Stimulated activated CD8-positive, alpha-beta memory T cell treated with anti-CD3 and anti-CD28 coated beads, Interleukin-7, amount 100 ng/mL, for 1 hour (primary cell): ENCODE measurements at places on chromosomes 1 and 21.

- no peak for DNase-seq
Measured at GRCh38 chr1:16026723-16027484, 5.1 kb downstream of the CLCNKA start.

DNA sequence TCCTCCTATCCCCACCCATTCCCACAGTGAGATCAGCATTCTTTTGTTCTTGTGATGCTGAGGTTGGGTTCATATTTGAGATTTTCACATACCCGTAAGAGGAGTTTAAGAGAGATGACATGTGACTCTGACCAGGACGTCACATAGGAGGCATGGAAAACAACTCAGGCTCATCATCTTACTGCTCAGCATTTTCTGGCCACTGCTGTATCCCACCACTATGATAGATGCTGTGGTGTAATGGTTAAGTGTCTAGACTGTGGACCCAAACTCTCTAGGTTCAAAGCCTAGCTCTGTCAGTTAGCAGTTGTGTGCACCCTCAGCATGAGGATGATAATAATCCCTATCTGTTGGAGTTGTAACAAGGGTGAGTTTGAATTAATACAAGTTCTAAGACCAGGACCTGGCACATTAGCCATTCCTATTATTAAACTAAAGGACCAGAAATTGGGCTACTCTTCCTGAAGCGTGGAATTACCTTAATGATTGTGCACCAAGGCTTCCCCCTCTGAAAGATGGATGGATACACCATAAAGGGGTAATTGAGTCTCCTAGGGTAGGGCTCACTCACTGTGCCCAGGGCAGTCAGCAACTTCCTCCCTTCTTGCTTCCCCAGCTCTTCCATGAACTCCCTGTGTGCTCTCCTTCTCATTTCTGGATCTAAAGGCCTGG lies 40.9 kb downstream of the LGR6 start:
- no peak for DNase-seq

- no peak for DNase-seq
Measured at GRCh38 chr1:198939286-198939685, 300.4 kb downstream of the PTPRC start.

- no peak for DNase-seq
Measured at GRCh38 chr1:97063532-97063931, 341.9 kb downstream of the PTBP2 start.

- DNase-seq = no peak
Measured at GRCh38 chr21:17848228-17848627, 29.1 kb upstream of the C21orf91 start.

DNA sequence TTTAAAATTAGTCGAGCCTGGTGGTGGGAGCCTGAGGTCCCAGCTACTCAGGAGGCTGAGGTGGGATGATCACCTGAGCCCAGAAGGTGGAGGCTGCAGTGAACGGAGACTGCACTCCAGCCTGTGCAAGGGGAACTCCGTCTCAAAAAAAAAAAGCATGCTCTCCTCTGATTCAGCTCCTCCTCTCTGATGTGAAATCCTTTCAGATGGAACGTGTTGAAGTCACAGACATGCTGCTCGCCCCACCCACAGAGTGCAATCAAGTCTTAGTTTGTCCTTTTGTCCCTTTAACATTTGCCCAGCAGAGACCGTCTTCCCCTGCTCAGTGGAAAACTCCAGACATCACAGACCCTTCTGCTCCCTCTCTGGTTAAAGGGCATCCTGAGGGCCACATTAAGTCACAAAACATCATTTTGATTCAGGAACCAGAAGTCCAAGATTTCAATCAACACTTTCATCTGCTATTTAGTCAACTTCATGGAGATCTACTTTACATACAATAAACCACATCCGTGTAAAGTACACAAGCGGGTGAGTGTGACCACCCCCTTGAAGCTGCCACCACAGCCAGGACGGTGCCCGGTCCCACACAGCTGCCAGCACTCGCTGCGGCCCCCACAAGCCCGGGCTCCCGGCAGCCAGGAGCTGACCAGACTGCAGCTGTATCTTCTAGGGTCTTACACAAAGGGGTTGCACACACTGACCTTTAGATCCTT lies 18.9 kb upstream of the RNF223 start:
- DNase-seq = no peak

DNA sequence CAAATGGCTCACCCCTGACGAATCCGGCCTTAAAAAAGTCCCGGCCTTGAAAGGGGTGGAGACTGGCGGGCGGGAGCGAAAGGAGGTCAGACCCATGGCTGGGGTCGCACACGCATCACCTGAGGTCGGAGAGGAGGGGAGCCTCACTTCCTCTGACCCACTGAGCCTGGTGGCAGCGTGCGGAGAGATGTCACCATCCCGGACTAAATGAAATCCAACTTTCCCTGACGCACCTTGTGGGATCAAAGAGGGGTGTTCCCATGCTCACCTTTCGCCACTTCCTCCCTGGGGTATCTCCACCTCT lies 709 bp upstream of the SLC41A1 start:
- DNase-seq = no peak

DNA sequence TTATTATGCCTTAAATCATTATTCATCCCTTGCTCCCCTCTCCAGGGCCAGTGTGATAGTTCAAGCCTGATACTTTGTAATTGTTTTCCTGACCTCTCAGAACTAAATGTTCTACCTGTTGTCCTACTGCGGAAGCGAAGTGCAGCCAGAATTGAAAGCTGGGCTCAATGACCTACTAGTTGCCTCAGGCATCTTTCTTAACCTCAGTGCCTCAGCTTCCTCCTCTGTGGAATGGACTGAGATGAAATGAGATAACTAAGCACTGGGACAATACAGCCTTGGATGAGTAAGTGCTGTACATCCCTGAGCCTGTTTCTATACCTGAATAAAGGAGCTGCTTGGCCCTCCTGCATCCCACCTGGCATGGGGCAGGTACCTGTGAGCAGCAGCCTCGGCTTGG lies 26.4 kb downstream of the COL16A1 start:
- DNase-seq = no peak

DNA sequence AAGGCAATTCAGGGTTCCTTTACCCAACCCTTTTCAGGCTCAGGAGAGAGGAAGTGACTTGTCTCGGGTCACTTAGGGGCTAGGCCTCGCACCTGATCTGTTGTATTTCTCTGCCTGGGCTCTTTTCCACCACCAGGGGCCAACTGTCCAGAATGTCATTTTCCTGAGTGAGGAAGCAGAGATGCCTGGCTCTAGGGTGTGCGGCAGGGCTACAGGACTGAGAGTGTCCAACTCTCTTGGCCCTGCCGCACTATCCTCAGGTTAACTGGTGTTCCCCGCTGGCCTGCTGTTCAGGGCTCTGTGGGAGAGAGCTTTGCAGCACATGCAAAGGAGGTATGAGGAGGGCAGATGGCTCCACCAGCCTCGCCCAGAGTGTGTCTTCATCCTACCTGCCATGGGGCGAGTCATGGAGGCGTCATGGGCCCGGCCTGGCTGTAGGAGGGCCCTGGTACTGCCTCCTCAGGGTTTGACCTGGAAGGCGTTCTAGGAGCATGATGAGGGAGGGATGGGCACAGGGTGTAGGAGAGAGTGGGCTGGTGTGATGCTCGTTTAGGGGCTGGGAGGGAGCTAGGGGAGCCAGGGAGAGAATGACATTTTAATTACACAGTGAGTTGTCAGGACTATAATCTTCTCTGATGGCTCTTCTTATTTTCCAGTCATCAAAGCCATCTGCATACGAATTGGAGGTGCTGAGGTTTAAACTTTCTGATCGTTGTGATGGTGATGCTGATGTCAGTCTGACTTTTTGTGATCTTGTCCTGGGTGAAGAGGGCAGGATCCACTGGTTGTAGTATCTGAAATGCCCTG lies 128.3 kb downstream of the NOS1AP start:
- DNase-seq = no peak

DNA sequence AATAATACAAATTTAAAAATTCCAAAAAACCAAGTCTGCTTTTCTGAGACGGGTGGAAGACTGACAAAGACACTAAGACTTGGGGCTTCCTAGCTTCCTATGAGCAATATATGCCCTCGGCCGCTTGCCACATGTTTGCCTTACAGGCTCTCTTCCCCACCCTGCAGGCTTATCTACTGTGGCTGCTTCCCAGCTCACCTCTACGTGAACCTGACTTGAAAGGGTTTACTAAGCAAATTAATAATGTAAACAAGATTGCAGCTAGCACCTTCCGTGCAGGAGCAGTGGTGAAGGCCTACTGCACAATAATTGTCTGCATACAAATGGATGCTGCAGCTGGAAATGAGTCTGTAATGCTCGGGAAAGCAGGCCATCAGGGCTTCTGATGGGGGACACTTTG lies 152.9 kb upstream of the DAB1 start:
- no peak for DNase-seq

- DNase-seq = no peak
Measured at GRCh38 chr21:44892095-44892494, 18.6 kb upstream of the PTTG1IP start.

DNA sequence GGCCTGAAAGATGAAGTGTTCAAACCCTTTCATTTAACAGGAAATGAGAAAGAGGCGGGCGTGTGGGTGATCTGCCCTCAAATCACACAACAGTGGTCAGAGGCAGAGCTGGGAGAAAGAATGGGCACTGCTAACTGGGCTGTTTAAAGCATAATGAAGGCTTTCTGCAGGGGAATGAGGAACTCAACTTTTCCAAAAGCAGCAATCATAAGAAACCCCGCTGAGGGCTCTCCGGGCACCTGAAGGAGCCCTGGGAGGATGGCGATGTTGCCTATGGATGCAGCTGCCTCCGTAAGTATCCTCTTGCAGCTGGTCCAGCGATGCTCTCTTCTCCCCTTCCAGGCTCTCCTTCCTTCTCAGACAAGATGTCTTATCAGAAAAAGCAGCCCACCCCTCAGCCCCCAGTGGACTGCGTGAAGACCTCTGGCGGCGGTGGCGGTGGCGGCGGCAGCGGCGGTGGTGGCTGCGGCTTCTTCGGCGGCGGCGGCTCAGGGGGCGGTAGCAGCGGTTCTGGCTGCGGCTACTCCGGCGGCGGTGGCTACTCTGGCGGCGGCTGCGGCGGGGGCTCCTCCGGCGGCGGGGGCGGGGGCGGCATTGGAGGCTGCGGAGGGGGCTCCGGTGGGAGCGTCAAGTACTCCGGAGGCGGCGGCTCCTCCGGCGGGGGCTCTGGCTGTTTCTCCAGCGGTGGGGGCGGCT lies 1.2 kb downstream of the LORICRIN start:
- no peak for DNase-seq

DNA sequence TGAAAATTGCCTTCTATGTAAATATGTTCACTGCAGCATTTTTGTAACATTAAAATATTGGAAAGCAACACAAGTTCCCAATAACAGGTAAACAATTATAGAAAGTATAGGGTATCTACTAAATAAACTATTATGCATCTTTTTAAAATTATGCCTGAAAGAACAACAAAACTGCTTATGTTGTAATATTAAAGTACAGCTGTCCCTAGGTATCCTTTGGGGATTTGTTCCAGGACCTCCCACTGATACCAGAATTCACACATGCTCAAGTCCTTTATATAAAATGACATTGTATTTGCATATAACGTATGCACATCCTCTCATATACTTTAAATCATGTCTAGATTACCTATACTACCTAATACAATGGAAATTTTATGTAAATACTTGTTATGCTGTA lies 121.8 kb upstream of the TNFSF4 start:
- no peak for DNase-seq

DNA sequence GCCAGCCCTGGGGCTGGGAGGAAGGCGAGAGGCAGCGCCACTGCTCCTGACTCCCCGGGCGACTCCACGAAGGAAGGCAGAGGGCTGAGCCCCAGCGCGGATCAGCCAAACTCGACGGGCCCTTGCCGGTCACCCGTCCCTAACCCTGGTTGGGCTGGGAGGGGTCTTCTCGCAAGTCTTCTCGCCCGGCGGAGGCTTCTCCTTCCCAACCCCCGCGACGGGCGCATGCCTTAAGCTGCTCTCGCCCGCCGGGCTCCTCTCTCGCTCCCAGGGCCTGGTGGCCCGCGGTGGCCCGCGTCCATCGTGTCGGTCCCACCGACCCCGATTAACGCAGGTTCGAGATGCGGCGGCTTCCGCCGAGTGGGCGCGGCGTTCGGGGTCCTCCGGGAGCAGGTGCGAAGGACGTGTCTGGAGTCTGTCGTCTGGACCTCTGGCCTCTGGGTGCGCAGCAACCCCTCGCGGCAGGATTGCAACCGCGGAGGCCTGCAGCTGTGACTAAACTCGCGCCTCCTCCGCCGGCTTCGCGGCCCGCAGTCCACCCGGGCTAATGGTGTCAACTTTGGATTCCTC lies 29.0 kb upstream of the PPM1J start:
- DNase-seq = no peak

GRCh38 chr1:208065862-208066261 lies 154.9 kb upstream of the CD34 start:
- no peak for DNase-seq
